ENCODE measurements at places on chromosomes 7 and 10.

DNA sequence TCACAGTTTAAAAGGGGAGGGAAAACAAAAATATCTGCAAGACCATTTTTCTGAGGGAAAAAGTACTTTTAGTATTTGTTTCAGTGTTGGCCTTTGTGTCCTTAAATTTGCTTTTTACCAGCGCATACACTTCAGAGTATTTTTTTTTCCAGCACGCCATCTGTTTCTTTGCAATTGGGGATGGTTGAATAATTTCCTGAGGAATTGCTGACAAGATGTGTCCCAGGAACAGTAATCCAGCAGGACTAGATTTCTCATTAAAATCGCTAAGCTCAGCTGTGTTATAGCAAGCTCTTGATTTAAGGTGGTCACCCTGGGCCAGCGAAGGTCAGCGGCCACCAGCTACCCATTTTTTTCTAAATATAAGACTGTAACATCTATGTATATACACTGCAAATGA, 156.9 kb upstream of the RHOBTB1 start:
- DNase-seq, result no peak

- peak; percentile 87 for DNase-seq
Measured at GRCh38 chr7:38215735-38216670, 38.0 kb downstream of the STARD3NL start.

- DNase-seq, result no peak
Measured at GRCh38 chr10:21452203-21452602, 73.3 kb downstream of the SKIDA1 start.

- no peak for DNase-seq
Measured at GRCh38 chr10:14670551-14671240, 104.0 kb downstream of the FAM107B start.

GRCh38 chr10:116687633-116688032, 54.7 kb downstream of the HSPA12A start:
- no peak for DNase-seq

DNA sequence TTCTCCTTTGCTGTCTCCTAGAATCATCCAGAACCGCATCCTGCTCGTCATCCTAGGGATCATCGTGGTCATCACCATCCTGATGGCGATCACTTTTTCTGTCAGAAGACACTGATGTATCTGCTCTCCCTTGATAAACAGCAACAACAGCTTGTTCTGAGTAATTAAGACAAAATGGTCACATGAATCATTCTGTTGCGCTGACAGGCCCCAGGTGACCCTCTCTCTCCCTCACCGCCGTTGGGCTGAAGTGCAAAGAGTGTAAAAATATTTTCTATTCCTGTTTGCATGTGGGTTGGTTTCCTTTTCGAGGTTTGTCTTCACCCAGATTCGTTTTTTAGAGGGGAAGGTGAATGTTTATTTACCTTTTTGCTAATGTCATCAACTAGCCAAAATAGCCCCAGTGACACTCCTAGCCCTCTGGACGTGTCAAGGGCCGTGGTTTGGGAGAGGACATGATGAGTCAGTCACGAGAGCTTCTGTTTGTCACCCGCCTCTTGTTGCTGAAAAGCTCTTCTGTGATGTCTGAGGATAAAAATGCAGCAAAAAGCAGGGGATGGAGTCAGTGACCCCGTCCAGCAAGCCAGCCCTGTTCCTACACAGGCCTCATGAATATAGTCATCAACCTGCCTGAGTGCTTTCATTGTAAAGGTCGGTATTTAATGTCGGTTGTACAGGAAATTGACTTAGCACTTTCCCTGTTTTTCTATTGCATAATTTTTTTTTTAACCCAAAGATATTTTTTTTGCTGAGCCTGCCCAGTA, 134.6 kb upstream of the TCF7L2 start:
- peak; percentile 94 for DNase-seq

DNA sequence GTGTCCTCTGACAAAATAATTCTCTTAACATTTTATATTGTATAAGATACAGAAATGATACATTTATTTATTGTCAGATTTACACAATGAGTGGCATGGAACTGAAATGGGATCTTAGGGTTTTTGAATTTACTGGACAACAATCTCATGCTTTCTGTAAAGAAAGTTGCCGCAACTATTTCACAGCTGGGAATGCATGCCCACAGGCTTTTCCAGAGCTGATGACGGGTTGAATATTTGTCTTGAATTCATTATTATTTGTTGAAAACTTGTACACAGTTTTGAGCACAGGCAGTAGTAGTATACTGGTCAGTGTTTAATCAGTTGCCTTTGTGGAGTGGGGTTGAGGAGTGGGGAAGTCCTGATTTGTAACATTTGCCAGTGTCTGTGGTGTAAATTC, 20.5 kb upstream of the MRC1 start:
- no peak for DNase-seq

- DNase-seq, result peak; percentile 83
Measured at GRCh38 chr10:57142925-57143576, 782.0 kb upstream of the ZWINT start.

- DNase-seq, result peak; percentile 26
Measured at GRCh38 chr10:43001427-43001795, 75.5 kb upstream of the RET start.

All from islet precursor cell (in vitro differentiated cells).